ENCODE measurements at places on chromosomes 13 and 19.

DNA sequence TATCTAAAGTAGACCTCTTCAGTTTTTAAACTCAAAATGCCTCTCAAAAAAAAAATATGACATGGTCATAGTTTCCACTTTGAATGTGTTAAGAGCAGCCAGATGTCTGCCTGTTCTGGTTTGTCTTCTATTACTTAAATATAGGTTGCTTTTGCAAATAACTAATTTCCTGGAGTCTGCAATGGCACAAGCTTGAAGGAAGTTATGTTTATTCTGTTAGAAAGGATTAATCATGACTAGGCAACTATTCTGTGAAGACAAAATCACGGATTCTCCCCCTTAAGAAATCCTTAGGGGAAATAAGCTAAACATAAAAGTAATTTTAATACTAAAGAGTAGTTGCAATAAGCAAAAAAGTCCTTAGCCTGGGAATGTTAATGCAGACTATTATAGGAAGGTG, 26.3 kb downstream of the SKA3 start:
- DNase-seq, result no peak

DNA sequence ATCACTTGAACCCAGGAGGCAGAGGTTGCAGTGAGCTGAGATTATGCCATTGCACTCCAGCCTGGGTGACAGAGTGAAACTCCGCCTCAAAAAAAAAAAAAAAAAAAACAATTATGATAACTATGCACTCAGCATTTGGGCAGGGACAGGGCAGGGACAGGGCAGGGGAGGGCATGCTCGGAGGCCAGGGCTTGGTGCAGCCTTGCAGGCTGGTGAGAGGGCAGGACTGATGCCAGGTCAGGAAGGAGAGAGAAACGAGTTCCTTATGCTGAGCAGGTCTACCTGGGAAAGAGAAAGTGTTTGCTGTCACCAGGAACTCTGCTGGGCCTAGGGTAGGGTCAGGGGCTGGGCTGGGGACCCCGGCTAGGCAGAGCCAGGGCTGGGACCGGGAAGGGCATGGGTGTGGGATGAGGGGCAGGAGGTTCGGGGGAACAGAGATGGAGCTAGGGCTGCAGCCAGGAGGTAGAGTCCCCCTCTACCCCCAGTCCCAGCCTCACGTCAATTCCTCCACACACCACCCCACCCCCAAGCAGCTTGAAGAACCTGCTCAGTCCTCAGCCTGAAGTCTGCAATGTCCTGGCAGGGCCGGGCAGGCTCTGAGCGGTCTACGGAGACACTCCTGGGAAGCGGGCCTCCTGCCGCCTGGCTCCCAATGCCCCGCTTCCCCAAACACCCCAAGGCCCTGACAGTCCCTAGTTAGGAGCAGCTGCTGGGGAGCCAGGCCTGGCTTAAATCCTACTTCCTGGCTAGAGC, 2.8 kb downstream of the FXYD3 start:
- DNase-seq, result no peak

DNA sequence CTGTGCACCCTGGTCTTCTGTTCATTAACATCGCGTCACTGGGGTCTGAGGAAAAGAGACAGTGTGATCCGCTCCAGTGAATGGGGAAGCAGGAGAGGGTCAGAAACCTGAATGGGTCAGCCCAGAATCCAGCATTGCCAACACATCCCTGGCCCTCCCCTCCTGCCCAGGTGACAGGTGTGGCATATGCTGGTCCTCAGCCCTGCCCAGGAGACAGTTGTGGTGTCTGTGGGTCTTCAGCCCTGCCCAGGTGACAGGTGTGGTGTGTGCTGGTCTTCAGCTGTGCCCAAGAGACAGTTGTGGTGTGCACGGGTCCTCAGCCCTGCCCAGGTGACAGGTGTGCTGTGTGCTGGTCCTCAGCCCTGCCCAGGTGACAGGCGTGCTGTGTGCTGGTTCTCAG, 8.0 kb downstream of the TFDP1 start:
- no peak for DNase-seq

DNA sequence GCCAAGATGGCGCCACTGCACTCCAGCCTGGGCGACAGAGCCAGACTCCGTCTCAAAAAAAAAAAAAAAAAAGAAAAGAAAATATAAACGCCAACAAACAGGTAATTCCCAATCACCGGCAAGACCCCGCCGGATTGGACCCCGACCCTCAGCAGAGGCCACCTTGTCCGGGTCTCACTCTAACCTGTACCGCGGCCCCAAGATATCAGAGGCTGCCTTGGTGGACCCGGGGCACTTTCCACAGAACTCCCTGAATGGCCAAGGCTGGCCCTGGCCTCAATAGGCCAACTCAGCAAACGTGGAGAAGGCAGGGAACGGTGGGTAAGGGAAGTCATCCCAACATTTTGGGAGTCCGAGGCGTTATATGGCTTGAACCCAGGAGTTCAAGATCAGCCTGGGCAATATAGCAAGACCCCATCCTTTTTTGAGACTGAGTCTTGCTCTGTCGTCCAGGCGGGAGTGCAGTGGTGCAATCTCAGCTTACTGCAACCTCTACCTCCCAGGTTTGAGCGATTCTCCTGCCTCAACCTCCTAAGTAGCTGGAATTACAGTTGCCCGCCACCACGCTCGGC, 27.8 kb downstream of the MAN2B1 start:
- DNase-seq, result no peak

DNA sequence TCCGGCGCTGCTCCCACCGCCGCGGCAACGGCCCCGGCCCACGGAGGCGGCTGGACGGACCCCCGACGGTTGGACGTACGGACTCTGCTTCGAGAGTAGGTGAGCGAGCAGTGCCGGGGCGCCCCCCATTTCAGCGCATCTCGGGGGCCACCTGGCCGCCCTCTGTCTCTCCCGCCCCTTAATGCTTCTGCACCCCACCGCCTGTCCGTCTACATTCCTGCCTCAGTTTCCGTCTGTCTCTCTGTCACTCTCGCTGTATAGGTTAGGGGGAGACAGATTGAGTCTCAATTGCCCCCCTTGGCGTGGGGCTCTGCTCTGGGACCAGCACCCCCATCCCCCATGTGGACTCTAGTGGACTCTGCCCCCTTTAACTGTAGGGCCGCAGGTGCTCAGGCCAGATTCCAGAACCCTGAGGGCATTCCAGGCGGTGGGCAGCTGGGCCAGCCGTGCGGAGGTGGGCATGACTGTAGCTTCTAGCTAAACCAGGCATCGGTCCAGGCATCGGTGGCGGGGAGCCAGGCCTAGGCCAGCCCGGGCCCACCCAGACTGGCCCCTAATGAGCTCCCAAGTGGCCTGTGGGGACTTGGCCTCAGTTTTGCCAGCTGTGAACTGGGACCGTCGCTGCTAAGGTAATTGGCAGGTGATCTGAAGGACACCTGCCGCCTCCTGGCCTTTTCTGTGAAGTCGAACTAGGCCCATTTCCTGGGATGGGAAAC, 373 bp downstream of the TNFAIP8L1 start:
- no peak for DNase-seq

DNA sequence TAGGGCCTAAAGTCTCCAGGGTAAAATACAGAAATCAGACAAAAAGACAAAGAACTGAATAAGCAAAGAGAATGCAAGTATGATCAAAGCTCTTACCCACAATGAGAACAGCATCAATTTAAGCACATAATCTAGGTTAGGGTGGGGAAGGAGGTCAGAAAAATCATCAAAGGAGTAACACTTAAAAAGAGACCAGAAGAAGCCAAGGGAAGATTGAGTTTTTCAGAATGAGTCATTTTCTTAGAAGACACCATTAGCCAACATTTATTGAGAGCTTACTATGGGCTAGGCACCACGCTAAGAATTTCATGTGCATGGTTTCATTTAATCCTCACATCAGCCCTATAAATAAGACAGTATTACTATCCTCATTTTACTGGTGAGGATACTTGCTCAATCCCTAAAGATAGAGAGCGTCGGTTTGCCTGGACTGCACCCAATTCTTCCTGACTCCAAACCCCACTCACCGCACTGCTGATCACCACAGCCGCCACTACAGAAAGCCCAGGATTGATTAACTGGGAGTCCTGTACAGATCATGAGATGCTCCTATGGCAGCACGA, 1.7 kb upstream of the SHISA2 start:
- DNase-seq, result no peak

DNA sequence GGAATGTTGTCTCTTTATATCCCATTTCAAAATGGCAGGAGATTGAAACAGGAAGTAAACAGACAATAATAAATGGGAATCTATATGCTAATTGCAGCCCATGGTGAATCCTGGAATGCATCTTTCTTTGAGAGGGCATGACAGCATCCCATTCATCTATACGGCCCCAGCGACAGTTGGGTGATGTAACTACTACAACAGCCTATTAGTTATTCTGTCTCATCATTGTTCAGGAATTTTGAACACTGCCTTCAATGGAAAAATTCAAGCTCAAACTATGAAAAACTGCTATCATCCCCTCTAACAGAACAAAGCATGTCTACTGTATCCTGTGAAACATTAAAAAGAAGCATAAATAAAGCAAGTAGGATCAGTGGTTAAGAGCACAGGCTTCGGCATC, 262.1 kb downstream of the DCT start:
- no peak for DNase-seq

- DNase-seq, result no peak
Measured at GRCh38 chr19:18231775-18232174, 5.5 kb upstream of the PDE4C start.

- DNase-seq, result peak; percentile 33
Measured at GRCh38 chr19:50496189-50497021, 14.6 kb downstream of the JOSD2 start.

DNA sequence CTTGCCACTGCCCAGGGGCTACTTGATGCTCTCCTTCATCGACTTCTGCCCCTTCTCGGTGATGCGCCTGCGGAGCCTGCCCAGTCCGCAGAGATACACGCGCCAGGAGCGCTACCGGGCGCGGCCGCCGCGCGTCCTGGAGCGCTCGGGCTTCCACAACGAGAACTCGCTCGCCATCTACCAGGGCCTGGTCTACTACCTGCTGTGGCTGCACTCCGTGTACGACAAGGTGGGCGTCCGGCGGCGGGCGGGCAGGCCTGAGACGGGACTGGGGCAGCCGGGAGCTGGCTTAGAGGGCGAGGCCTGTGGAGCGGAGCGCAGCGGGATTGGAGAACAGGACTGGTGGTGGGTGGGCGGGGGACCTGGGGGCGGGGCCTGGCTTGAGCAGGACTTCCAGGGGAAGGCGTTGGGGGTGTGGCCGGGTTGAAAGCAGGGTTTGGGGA, 12.7 kb upstream of the PSMD8 start:
- DNase-seq, result peak; percentile 90

- no peak for DNase-seq
Measured at GRCh38 chr19:16371540-16371986, 46.9 kb downstream of the KLF2 start.

DNA sequence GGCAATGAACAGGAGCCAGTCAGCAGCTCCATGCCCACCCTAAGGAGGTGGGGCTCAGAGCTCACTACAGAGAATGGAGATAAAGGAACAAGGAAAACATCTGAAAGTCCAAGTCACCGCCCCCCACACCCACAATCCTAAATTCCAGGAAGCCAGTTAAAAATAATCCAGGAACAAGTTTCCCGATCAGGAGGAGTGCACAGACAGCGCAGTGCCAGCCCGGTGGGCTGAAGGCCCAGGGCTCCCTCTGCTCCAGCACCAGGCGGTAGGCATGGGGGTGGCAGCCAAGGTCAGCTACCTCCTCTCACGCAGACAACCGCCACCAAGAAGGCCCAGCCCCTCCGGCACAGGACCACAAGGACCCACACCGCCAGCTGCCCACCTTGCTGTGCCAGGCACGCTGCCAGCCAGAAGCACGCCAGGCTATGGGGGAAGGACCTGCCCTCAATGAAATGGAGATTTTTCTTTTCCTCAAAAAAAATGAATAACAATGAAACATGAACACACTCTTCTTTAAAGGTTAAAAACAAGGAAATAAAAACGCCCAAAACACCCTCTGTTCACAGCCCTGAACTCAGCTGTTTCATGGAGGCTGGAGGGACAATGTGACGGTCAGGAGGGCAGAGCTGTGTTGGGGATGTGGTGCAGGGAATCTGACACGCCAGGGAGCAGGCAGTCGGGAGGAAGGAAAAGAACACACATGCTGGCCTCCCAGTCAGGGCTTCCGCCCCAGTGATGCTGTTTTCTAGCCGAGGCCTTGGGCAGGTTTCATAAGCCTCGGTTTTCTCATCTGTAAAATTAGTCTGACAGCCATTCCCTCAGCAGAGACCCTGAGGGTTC, 11.0 kb downstream of the STK24 start:
- peak; percentile 35 for DNase-seq

DNA sequence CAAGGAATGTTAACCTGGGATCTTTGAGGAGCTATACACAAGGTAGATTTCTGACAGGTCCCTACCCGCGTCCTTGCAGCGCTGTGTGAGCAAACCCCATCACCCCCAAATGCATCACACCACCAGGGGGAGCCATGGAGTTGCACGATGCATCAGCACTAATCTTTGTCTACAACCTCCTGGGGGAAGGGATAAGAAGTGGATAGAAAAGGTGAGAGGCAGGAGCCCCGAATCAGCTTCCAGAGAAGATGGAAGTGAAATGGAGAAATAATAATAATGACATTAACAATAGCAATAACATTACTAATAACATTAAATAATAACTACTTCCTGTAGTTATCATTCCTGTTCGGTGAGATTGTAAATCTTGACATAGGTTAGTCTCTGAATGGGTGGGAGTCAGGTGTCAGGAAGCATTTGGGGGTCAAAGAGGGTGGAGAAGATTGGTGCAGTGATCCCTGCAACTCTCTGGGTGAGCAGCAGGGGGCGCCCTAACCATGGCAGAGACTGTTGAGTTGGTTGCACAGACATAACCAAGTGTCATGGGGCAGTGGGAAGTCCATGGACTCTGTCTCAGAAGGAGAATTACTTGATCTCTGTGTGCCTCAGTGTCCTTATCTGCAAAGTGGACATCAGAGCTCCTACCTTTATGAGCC, 16.5 kb downstream of the SIGLEC7 start:
- DNase-seq, result no peak

DNA sequence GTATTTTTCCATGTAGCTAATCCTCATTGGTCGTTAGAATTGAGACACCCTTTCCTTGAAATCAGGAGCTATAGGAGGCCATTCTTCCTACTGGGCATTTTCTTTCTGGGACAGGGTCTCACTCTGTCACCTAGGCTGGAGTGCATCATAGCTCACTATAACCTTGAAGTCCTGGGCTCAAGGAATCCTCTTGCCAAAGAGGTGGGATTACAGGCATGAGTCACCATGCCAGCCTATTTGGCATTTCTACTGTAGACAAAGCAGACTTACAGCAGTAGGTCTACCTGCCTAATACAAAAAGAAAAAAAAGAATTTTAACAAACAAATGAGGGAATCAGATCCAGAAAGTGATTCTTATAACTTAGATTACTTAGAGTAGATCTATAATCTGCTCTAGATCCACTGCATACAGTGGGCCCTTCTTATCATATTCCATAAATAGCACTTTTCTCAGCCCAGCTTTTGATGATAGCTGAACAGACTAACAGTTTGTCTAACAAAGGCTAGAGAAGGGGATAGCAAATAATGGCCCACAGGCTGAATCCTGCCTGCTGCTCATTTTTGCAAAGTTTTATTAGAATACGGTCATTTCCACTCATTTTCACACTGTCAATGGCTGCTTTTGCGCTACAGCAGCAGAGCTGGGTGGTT, 36.7 kb upstream of the USPL1 start:
- DNase-seq, result no peak

GRCh38 chr19:54461210-54461609, 2.4 kb downstream of the LENG9 start:
- DNase-seq, result no peak
